T follicular helper cell (primary cell): ENCODE measurements at places on chromosomes 7 and 10.

GRCh38 chr10:28807760-28808613 is 130.7 kb downstream of the BAMBI start:
- DNase-seq: no peak

- no peak for DNase-seq
Observed at GRCh38 chr7:5528815-5529442, 105.3 kb upstream of the TNRC18 start.

GRCh38 chr7:23700046-23700445 is 10.0 kb upstream of the STK31 start:
- no peak for DNase-seq

GRCh38 chr7:157668221-157668883 is 331.5 kb downstream of the DNAJB6 start:
- DNase-seq: no peak

GRCh38 chr7:113945018-113945938 is 26.5 kb upstream of the PPP1R3A start:
- no peak for DNase-seq

GRCh38 chr10:103473261-103473671 is 5.8 kb downstream of the CALHM3 start:
- DNase-seq: no peak

GRCh38 chr7:22025983-22026382 is 80.3 kb upstream of the CDCA7L start:
- DNase-seq: no peak

- DNase-seq: no peak
Observed at GRCh38 chr10:49237985-49238384, 49.8 kb upstream of the TMEM273 start.

- DNase-seq: no peak
Observed at GRCh38 chr7:22356701-22357310, at the start of gene RAPGEF5. Gene RAPGEF5, minus strand, starts transcription at chr7:22357154. Its CDS starts 94 bp downstream, at chr7:22357060.

- no peak for DNase-seq
Observed at GRCh38 chr7:137258552-137258951, 85.0 kb downstream of the PTN start.

DNA sequence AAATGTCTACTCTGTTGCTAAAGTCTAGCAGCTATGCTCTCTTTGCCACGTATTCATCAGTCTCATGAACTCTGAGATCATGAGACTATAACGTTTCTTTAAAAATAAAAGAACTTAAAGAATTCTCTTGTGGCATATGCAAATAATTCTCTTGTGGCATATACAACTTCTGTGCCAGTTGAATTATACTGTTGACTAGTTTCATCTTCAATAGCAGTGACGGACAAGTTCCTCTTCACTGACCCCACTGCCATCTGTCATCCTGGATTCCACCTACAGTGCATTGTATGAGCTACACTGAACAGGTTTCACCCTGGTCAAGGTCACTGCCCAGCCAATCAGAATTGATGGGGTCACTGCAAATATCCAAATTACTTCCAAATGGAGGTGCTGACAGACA is 88.2 kb downstream of the CD36 start:
- DNase-seq: no peak

GRCh38 chr10:124728830-124729661 is 15.1 kb downstream of the FAM53B start:
- DNase-seq: no peak

- DNase-seq: no peak
Observed at GRCh38 chr7:107232568-107233090, 63.8 kb downstream of the HBP1 start.

DNA sequence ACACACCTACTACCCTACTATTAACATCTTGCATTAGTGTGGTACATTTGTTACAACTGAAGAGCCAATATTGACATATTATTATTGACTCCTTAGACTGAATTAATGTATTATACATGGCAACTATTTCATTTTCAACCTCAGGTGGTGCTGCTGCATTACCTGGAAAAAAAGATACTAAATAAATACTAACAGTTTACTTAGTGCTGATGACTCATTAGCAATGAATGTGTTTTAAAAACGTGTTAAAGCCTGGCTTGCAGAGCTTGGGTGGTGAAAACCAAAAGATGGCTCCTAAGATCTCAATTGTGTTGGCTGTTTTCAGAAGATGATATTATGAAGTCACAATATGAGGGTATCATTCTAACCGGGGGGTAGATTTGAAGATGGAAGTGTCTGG is 34.8 kb downstream of the CFAP43 start:
- no peak for DNase-seq

GRCh38 chr7:25256333-25256819 is 28.1 kb upstream of the NPVF start:
- DNase-seq: no peak

DNA sequence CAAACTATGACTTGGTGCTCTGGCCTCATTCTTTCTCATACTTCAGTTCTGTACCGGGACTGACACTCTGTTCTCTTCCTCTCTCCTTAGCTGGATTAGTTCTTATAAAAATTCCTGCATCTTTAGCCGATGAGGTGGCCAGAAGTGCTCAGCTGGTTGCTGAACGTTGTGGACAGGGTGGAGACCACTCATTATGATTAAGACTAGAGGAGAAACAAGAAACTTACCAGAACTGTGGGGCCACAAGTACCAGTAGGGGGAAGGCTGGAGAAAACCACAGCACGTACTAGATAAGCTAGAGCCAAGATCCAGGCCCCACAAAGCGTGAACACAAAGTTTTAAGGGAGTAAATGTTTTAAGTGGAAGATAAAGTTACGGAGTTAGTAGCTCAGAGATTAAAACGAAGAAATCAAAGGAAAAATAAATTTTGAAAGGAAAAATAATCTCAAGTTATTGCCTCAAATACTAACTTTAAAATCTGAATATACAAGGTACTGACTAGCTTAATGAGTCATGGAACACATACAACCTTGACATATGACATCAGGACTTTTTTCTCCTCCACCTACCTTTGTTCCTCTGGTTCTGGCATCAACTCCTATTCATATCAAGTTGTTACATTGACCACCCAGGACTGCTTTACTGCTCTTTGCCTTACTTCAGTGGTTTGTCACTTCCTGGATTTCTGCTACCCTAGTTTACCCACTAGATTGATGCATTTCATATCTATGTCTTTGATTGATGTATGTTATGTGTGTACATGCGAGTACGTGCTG is 469.0 kb downstream of the TFEC start:
- DNase-seq: no peak

GRCh38 chr7:9507290-9507689 is 1073.9 kb downstream of the NXPH1 start:
- no peak for DNase-seq

DNA sequence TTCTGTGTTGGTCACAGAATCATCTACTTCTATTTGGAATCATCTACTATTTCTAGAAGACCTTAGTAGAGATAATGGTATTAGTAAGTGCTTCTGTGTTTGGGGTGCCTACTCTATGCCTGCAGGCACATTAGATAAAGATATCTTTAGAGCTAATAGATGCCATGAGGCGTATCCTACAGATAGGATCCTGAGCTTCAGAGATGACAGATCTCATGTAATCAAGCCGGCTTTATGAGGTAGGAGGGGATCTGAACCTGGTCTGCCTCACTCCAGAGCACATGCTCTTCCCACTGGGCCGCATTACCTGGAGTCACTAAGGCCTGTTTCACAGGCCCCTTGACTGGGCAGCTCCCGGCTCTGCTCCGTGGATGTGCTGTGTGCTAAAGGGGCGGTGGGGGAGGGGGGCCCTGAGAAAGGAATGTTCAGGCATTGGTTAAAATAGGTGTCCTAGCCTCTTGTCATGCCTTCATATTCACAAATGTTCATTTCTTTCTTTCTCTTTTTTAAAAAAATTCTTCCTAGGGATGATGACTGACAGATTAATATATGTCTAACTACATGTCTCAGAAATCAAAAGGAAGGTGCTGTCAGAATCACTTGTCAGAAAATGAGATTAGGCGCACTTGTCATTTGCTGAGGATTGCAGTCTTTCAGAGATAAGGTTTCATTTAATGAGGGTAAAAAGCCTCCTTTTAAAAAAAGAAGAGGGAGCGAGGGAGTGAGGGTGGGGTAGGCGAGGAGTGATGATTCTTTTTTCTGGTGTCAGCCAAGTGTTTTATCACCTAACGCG is 458.0 kb upstream of the GALNT17 start:
- DNase-seq: no peak

GRCh38 chr10:114350751-114351150 is 53.6 kb downstream of the AFAP1L2 start:
- no peak for DNase-seq

GRCh38 chr7:30625283-30625682 is 30.6 kb downstream of the GARS1 start:
- DNase-seq: no peak

- no peak for DNase-seq
Observed at GRCh38 chr10:52316001-52316400, 1.9 kb downstream of the DKK1 start.

GRCh38 chr10:32348297-32349198 is 1.6 kb upstream of the EPC1 start:
- DNase-seq: no peak

DNA sequence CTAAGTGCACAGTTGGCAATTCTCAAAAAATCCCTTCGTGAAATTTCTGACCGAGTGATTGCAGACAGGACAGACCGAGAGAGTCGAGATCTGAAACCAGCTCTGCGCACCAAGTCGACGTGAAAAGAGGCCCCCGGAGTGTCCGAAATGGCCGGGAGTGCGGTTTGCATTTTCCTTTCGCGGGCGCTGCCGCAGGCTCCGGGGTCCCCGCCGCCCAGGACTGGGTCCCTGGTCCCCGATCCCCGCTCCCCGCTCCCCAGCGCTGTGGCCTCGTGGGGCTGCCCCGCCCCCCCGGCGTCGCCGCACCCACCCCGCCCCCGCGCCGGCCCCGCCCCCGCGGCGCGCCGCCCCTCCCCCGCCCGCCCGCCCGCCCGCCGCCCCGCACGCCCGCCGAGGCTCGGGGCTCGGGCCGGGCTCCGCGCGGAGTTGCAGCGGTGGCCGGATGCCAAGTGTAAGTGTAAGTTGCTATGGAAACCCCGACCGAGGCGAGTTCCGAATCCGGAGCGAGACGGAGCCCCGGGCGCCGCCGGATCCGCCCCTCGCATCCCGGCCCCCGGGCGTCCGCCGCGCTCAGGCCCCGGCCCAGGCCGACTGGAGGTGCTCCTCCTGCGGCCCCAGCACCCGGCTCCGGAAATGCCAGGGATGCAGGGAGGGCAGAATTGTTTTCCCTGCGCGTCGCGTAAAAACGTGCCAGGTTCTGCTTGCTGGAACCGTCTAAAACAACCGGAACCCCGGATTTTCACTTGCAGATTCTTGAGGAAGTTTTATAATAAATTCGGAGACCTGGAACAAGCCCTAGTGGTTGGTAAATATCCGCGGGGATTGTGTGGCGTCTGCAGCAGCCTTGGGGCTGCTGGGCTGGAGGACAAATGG is 4.6 kb downstream of the BMI1 start:
- DNase-seq: peak; percentile 71

DNA sequence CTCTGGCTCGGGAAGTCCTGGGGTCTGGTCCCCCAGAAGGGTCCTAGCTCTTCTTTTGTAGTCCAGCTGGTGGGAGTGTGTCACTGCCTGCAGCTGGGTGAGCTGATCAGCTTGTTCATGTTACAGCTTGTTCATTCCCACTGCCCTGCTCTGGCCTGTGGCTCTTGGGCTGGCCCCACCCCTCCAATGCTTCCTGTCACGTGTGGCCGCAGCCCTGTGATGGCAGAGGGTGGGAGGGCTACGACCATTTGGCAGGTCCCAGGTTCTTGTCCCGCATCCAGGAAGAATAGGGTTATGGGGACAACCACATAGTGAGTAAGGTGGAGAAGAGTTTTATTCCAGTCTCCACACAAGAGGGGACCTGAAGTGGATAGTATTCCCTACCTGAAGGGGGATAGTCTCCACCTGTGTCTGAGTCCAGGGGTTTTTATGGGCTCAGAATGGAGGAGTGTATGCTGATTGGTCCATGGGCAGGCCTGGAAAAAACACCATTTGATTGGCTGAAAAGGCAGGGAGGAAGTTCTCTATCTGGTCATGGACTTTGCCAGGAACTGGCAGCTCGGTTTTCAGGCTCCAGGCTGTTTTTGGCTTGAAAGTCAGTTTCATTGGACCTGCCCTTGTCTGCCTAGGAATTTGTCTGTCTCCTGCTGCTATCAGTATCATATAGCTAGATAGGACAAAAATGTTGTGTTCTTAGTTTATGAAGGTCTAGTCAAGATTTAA is 13.1 kb downstream of the SDHAF3 start:
- no peak for DNase-seq

GRCh38 chr7:92569137-92569536 is 21.1 kb downstream of the FAM133B start:
- no peak for DNase-seq

DNA sequence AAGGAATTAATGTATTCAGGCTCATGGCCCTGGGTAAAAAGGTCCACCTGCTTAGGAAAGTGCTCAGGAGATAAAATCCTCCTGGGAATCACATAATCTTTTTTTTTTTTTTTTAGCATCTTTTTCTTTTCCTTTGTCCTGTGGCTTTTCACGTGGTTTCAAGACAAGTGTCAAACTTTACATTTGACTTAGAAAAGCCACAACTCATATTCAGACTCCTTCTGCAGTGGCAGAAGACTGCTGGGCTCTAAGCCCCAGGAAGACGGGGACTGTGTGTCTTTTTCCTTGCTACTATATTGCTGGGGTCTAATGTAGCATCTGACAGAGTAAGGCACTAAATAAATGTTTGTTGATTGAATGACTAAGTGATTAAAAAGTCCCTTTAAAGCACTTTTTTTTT is 127.5 kb upstream of the ANKRD1 start:
- DNase-seq: no peak

GRCh38 chr7:26627891-26628341 is 236.5 kb downstream of the SKAP2 start:
- DNase-seq: no peak

DNA sequence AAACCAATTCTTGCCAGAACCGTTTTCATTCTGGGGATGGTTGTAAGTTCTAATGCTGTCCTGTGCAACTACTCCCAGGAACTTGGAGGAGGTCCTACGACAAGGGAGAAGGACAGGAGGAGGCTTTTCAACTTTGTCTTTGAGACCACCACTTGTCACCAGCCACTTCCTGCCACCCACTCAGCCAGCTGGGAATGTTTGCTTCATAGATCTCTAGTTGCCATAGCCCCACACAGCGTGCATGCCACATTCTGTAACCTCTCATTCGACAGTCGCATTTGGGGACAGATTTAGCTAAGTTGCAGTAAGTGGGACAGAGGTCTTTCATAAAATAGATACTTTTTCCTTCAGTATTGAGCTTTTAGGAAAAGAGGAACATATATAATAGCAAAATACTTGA is 78.0 kb downstream of the TAF3 start:
- DNase-seq: no peak

- no peak for DNase-seq
Observed at GRCh38 chr10:4939224-4940072, 23.8 kb upstream of the AKR1C1 start.

- DNase-seq: no peak
Observed at GRCh38 chr7:110168010-110168409, 922.9 kb upstream of the LRRN3 start.
